Astrocyte (in vitro differentiated cells and primary cell): ENCODE measurements at places on chromosomes 5 and 9.

GRCh38 chr5:6496207-6496584 lies 47.5 kb downstream of the UBE2QL1 start:
- no peaks in the 10 kb centered on the region for H3K27me3 ChIP-seq
- no peak overlapping the region for H3K27ac ChIP-seq
- H3K4me1 ChIP-seq = no peaks in the 10 kb centered on the region
- H3K4me3 ChIP-seq = no peak overlapping the region

DNA sequence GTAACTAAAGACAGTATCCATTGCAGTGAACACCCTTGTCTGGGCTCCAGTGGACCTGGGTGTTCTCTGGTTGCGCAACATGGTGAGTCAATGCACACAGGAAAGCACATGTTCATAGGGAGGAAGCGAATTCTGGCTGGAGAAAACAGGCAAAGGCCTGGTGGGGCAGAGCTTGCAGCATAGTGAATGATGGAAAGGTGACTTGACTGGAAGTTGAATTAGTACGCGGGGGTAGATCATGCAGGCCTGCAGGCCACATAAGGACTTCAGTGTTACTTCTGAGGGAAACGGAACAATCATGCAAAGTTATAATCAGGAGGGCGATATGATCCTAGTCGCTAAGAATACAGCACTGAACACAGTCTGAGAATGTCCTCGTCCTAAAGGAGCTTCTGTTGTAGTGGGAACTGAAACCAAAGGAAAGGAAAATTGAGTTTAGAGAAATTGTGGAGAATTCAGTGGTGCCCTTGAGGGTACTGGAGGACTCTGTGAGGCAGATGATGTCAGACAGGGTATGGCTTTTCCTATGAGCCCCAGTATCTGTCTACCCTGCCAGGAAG lies 71.9 kb upstream of the RANBP3L start:
- H3K36me3 ChIP-seq = no peaks in the 10 kb centered on the region
- H3K4me1 ChIP-seq = peaks cover 16% of the 10 kb centered on the region
- no peak overlapping the region for H3K27ac ChIP-seq
- peak; percentile 73 for DNase-seq
- no peak overlapping the region for H3K4me3 ChIP-seq
- H3K27me3 ChIP-seq = no peaks in the 10 kb centered on the region

GRCh38 chr9:304519-305185 lies 90.0 kb downstream of the DOCK8 start:
- no peaks in the 10 kb centered on the region for H3K4me1 ChIP-seq
- no peak overlapping the region for H3K27ac ChIP-seq
- no peaks in the 10 kb centered on the region for H3K27me3 ChIP-seq
- DNase-seq = no peak
- H3K36me3 ChIP-seq = no peaks in the 10 kb centered on the region

- H3K27ac ChIP-seq = no peak overlapping the region
- peaks cover 35% of the 10 kb centered on the region for H3K36me3 ChIP-seq
- H3K27me3 ChIP-seq = no peaks in the 10 kb centered on the region
- DNase-seq = no peak
- H3K4me3 ChIP-seq = no peak overlapping the region
These were observed 38.6 kb downstream of the YTHDC2 start for GRCh38 chr5:113552137-113552536.

DNA sequence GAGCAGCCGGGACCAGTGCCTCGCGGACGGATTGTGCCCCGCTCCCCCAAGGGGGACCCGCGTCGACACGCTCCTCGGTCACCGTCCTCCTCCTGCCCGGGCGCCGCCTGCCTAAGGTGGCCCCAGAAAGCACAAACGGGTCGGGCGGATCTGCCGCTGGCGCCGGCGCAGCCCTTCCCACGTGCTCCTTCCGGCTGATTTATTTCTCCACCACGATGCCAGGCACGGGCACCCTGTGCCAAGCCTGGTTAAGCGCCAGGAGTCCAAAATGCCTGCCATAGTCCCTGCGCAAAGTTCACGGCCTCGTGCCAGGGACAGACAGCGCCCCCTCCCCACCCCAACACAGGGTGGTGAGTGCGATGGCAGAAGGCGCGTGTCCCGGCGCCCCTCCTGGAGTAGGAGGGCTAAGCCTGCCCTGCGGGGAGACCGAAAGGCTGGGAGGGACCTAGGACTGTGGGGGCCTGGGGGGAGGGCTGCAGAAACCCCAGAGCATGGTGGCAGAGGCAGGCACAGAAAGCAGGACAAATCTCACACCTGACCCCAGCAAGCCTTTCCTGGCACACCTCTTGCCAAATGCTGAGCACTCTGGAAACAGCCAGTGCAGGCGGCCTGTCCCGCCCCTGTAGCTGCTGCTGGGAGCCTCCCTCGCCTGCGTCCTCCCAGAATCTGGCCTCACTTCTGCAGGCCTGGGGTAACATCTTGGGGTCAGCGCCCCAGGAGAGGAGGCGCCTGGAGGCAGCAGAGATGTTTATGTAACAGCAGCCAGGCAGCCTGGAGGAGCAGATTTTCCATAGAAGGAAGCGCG lies 1.1 kb upstream of the NOTCH1 start:
- peak overlapping the region; percentile 54 for H3K4me3 ChIP-seq
- no peaks in the 10 kb centered on the region for H3K36me3 ChIP-seq
- peaks cover 28% of the 10 kb centered on the region for H3K4me1 ChIP-seq

DNA sequence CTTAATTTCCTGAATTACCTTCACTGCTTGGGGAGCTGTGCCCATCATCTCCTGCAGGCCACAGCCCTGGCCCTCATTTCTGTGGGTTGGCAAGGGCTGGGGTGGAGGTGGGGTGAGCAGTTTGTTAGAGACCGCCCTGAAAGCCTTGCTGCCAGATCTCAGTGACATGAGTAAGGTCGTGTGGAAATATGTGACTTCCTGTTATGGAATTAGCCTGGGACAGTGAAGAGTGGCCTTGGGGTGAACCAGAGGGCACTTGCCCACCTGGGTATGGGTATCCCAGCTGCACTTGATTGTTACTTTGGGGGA lies 2.5 kb upstream of the HNRNPAB start:
- no peak overlapping the region for H3K4me3 ChIP-seq
- no peaks in the 10 kb centered on the region for H3K27me3 ChIP-seq
- no peak for DNase-seq
- H3K27ac ChIP-seq = no peak overlapping the region

DNA sequence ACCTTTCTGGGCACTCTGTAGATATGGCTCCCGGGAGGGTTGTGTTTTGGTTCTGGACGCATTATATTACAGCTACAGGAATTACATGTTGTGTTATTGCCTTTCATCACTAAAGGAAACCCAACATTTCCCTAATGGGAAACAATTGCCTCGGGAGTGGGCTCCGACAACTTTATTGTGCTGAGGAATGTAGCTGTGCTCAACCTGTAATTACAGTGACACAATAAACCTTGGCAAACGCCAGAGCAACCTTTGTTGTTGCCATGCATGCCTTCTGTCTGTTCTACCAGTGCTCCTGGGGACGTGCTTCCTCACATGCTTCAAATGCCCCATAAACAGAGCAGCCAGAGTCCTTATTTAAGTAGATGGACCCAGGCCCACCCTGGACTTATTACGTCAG lies 182.4 kb downstream of the DIRAS2 start:
- no peaks in the 10 kb centered on the region for H3K27me3 ChIP-seq
- no peak overlapping the region for H3K27ac ChIP-seq
- no peaks in the 10 kb centered on the region for H3K4me1 ChIP-seq
- no peak overlapping the region for H3K4me3 ChIP-seq

DNA sequence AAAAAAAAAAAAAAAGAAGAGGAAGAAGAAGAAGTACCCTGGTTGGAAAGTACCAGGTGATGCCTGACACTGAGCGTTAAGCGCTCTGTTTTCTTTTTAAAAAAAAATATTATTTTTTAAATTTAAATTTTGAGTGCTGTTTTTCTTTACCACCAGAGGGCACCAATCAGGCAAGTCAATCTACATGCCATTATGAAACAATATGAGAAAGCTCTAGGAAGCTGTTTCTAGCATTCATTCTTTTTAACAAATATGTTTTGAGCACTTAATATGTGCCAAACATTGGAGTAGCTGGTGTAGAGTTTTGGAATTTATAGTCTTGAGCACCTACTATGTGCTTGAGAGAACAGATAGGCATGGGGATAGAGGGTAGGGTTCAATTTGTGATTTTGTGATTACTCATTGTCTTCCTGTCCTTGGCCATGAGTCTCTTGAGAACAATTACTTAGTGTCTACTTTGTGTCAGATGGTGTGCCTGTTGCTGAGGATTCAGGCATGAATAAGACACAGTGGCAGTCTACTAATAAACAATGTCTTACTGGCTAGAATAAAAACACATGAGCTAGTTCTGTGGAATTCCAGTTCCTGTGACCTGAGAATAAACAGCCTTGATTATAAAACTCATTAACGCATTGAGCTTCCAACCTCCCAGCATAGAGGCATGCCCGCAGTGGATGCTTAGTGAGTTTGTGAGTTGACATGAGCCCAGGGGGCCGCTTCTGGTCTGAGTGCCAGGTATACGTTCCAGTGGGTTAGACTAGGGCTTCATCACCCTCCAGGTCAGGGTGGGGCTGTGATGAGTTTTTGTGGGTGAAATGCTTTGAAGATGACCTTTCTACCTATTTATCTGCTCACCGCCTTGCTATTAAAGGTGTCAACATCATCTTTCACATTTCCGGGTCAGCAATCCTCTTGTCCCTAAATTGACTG lies 3.0 kb upstream of the UBE2R2 start:
- peak; percentile 80 for DNase-seq
- no peaks in the 10 kb centered on the region for H3K27me3 ChIP-seq

DNA sequence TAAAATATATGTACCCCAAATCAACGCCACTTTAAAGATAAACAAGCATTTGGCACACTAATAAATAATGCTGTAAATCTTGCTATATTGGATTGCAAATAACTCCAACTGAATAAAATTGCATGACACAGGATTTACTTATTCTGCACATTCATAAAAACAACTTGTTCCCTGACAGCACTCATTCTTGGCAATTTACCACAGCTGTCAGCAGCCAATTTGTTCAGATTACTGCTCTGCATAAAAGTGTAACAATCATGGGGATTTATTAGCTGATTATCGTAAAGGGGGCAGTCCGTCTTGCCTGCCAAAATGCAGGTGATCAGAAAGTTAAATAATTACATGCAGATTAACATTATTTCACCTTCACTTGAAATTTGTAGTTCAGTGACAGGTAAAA lies 285.3 kb downstream of the SLF1 start:
- H3K4me1 ChIP-seq = peaks cover 10% of the 10 kb centered on the region
- H3K36me3 ChIP-seq = no peaks in the 10 kb centered on the region
- H3K27ac ChIP-seq = no peak overlapping the region
- H3K4me3 ChIP-seq = no peak overlapping the region

- no peak for DNase-seq
- H3K4me1 ChIP-seq = no peaks in the 10 kb centered on the region
- H3K36me3 ChIP-seq = no peaks in the 10 kb centered on the region
- no peak overlapping the region for H3K27ac ChIP-seq
- H3K4me3 ChIP-seq = no peak overlapping the region
These were observed 32.2 kb upstream of the PAX5 start for GRCh38 chr9:37066139-37066725.

DNA sequence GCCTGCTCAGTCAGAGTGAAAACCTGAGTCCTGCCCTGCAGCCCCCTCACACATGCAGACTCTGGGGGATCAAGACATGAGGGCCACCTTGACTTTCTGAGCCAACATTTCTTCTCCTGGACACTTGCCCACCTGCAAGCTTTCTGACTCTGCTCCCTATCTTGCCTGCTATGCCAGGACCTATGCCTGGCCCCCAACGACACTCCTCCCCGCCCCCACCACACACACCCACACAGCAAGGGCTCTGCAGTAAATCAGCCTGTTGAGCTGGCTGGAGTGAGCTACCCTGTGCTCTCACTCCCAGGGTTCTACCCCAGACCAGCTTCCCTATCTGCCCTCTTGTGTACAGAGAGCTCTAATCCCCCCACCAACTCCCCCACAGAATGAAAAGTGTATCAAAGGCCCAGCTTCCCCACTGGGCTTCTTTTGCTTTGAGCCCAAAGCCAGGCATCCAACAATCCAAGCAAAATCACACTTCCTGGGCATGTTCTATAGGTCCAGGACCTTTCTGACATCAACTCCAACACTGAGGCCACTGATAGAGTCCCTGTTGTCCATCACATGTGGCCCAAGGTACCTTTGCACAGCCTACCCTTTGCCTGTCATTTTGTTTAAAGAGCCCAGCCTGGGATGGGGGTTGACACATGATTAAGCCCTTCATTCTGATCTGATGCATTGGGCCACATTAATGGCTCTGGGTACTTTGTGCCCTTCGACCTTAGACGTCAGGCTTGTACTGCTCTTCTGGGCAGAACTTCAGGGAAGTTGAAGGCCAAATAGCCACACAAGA lies 7.2 kb downstream of the PDLIM4 start:
- DNase-seq = no peak
- H3K4me3 ChIP-seq = no peak overlapping the region
- H3K27ac ChIP-seq = peak overlapping the region; percentile 97
- H3K36me3 ChIP-seq = peaks cover 36% of the 10 kb centered on the region
- H3K4me1 ChIP-seq = peaks cover 98% of the 10 kb centered on the region

DNA sequence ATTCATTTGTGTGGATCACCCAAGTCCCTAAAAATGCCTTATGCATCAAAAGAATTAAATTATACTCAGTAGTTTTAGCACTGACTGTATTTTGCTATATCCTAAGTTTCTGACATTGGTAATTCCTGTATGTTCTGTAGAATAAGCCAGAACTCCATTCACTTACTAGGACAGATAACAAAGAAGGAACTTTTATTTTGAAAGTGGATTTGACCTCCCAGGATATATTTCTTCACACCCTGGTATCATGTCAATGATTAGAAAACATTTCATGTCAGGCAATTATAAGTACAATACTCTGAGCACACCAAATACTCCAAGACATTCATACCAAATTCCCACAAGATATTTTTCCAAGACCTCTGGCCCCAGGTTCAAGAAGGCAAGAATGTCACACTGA lies 28.7 kb upstream of the MYOT start:
- H3K4me1 ChIP-seq = peaks cover 11% of the 10 kb centered on the region
- H3K4me3 ChIP-seq = no peak overlapping the region
- no peak for DNase-seq
- H3K27ac ChIP-seq = no peak overlapping the region

GRCh38 chr5:78598973-78599372 lies 49.6 kb downstream of the LHFPL2 start:
- peak overlapping the region; percentile 98 for H3K27ac ChIP-seq
- H3K4me1 ChIP-seq = peaks cover 63% of the 10 kb centered on the region
- no peaks in the 10 kb centered on the region for H3K27me3 ChIP-seq
- DNase-seq = no peak
- H3K4me3 ChIP-seq = no peak overlapping the region

DNA sequence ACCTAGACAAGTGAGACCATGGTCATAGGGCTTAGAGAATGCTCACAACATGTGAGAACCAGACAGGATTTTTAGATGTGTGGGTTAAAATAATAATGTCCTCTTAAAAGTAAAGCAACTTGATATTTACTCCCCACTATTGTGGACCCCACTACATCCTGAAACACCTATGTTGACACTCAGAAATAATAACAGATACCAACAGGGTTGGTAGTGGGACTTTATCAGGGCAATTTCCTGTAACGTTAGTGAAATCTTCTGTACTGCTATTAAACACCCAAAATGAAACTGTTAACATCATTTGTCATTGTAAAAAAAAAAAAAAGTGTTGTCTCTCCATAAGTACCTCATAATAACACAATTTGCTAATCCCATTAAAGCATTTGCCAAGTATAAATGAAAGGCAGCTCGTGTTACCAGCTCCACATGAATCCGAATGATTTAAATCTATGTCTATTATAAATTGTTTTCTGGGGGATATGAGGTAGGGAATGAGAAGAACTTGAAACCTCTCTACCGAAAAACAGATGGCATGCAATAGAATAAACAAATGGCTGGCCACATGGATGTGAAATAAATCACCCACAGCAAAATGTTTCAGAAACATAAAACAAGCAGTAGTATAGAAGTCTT lies 285.9 kb downstream of the ARHGEF28 start:
- peak; percentile 56 for DNase-seq
- no peak overlapping the region for H3K27ac ChIP-seq
- H3K27me3 ChIP-seq = no peaks in the 10 kb centered on the region
- H3K36me3 ChIP-seq = peaks cover 2% of the 10 kb centered on the region
